DMS53 (cell line): ENCODE measurements at places on chromosomes 4 and X.

GRCh38 chr4:18593297-18594002 is 571.9 kb upstream of the LCORL start:
- DNase-seq = peak; percentile 88

- DNase-seq = no peak
Measured at GRCh38 chr4:80216100-80216761, 18.9 kb downstream of the PRDM8 start.

DNA sequence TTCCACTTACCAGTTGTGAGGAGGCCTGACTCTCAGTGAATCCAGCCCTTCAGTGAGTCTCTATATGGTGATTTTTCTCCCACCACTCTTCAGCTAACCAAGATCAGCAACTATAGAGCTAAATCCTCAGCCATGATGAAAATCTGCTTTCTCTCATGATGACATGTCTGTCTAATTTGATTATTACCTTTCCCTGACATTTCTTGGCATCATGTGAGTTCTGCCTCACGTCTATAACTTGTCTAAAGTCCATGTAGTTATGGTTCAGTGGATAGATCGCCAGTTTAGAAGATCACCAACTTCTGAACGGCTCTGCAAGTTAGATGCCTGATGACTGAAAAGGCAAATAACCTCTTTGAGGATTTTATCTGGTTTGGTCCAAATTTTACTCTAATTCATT is 14.9 kb upstream of the DCAF8L1 start:
- DNase-seq = no peak

DNA sequence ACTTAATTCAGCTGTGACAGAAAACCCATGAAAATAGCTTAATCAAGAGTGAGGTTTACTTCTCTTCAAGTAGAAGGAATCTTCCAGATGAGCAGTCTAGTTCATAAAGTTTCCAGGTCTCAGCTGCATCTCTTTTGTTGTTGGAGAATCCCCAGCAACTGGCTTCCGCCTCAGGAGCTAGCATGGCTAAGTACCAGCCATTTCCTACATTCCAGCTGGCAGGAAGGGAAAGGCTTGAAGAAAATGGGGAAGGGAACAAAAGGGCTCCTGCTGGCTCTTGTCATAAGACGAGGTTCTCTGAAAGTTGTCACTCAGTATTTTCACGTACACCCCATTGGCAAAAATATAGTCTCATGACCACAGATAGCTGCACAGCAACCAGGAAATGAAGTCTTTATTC is 27.3 kb upstream of the TRIM2 start:
- no peak for DNase-seq

DNA sequence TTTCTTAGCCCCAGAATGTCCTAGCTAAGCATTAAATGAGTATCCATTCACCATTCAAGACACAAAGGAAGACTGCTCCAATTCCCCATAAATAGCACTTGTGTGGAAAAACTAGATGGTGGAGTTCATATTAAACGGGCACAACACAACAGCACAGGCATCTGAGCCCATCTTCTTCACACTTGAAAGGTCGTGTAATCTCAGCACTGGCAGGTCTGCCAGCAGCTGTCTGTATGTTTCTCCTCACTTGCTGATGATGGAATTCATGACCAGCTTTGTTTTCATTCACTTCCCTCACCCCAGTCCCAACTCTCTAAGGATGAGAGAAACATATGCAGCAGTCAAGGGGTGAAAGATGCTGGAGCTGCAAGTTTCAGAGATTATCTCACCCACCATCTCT is 148.7 kb downstream of the AFAP1 start:
- DNase-seq = no peak
